ENCODE measurements at places on chromosomes 13 and 19. TPM values are rescaled to one million over a fixed set of nuclear protein-coding genes. Genes with fewer than 3 reads are reported as not detected.
A peak's percentile ranks its signal among the peaks of the same experiment; 100 is the strongest.

DNA sequence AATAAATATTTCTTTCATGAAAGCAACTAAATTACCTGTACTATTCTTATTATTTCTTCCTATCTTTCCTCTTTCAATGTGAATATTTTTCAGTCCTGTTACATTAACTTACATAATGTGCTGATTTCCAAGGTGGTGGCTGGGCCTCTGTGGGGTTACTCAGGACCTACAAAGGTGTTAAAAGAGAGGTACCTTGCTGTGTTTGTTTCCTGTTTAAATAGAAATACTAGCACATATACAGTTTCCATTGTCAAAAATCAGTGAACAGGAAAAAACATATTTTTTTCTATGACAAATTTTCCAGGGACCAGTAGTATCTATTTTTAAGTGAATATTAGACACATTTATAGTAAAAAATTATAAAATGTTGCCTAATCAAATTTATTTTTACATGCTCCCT lies 8.7 kb upstream of the PCDH9 start:
- no peaks in the 10 kb centered on the region for H3K4me1 ChIP-seq
- H3K27ac ChIP-seq, result no peak overlapping the region
- no peaks in the 10 kb centered on the region for H3K36me3 ChIP-seq
- DNase-seq, result no peak
- no peak overlapping the region for H3K4me3 ChIP-seq

GRCh38 chr13:99960663-99961311 lies 10.8 kb downstream of the ZIC5 start:
- no peaks in the 10 kb centered on the region for H3K36me3 ChIP-seq
- H3K27me3 ChIP-seq, result peaks cover 21% of the 10 kb centered on the region
- H3K27ac ChIP-seq, result no peak overlapping the region
- DNase-seq, result peak; percentile 23
- H3K4me3 ChIP-seq, result no peak overlapping the region
- H3K4me1 ChIP-seq, result peaks cover 31% of the 10 kb centered on the region

GRCh38 chr13:32600890-32601289 lies 14.6 kb downstream of the PDS5B start:
- peaks cover 6% of the 10 kb centered on the region for H3K36me3 ChIP-seq
- H3K4me1 ChIP-seq, result no peaks in the 10 kb centered on the region
- H3K27me3 ChIP-seq, result no peaks in the 10 kb centered on the region
- no peak overlapping the region for H3K4me3 ChIP-seq

DNA sequence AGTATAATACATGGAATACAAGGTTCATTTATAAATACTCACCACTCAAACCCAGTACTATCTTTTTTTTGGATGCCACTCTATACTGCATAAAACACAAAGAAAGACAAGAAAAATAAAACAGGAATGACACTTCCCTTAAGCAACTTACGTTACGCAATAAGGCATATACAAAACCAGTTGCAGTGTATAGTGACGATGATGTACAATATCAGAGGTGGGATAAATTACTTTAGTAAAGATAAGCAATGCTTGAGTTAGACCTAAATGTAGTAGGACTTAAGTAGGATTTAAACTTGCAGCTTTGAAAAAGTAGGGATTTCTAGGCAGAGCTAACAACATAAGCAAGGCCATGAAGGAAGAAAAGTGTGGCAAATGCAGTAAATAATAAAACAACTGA lies 374.9 kb downstream of the SPRY2 start:
- DNase-seq, result no peak
- no peaks in the 10 kb centered on the region for H3K36me3 ChIP-seq
- no peaks in the 10 kb centered on the region for H3K4me1 ChIP-seq
- no peak overlapping the region for H3K27ac ChIP-seq
- no peak overlapping the region for H3K4me3 ChIP-seq
- peaks cover 4% of the 10 kb centered on the region for H3K27me3 ChIP-seq

- DNase-seq, result no peak
- peaks cover 4% of the 10 kb centered on the region for H3K4me1 ChIP-seq
- H3K27ac ChIP-seq, result no peak overlapping the region
- peaks cover 7% of the 10 kb centered on the region for H3K36me3 ChIP-seq
- peaks cover 3% of the 10 kb centered on the region for H3K27me3 ChIP-seq
- H3K4me3 ChIP-seq, result no peak overlapping the region
These were observed 12.4 kb downstream of the CHAF1A start for GRCh38 chr19:4414800-4415321.

The FCAR gene
- not detected for total RNA-seq

DNA sequence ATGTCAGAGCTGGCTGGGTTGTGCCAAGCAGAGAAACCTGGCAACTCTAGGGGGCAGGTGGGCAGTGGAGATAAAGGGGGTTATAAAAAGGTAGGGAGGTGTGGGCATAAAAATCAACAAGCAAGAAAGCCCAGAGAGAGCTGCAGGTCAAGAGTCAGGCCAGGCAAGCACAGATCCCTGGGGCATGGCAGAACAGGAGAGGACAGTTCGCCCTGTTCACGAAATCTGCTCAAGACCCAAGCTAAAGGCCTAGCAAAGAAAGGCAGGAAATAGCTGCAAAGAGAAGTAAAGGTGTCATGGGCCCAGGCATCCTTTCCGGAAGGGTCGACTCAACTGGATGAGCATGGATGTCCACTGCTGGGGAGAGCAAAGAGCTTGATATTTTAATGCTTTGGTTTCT lies 3.4 kb downstream of the MBNL2 start:
- peak overlapping the region; percentile 98 for H3K4me3 ChIP-seq
- peak overlapping the region; percentile 99 for H3K27ac ChIP-seq
- H3K4me1 ChIP-seq, result peaks cover 65% of the 10 kb centered on the region
- H3K36me3 ChIP-seq, result peaks cover 42% of the 10 kb centered on the region

DNA sequence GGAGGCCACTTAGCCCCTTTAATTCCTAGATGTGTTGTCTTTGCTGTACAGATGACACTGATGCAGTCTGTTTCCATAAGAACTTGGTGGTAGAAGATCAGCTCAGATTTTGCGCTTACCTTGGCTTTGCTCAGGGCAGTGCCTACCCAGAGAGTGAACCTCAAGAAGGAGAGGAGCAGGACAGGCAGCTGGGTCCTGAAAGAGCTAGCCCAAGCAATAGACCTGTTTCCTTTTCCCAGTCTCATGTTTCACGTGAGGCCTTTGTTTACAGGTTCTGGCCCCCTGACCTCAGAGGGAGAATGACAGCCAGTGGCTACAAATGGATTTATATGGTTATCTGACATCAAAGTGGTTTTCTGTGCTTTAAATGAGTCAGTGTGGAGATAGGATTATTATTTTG lies 40.1 kb downstream of the METTL21C start:
- H3K36me3 ChIP-seq, result peaks cover 19% of the 10 kb centered on the region
- peak; percentile 10 for DNase-seq
- no peak overlapping the region for H3K4me3 ChIP-seq

DNA sequence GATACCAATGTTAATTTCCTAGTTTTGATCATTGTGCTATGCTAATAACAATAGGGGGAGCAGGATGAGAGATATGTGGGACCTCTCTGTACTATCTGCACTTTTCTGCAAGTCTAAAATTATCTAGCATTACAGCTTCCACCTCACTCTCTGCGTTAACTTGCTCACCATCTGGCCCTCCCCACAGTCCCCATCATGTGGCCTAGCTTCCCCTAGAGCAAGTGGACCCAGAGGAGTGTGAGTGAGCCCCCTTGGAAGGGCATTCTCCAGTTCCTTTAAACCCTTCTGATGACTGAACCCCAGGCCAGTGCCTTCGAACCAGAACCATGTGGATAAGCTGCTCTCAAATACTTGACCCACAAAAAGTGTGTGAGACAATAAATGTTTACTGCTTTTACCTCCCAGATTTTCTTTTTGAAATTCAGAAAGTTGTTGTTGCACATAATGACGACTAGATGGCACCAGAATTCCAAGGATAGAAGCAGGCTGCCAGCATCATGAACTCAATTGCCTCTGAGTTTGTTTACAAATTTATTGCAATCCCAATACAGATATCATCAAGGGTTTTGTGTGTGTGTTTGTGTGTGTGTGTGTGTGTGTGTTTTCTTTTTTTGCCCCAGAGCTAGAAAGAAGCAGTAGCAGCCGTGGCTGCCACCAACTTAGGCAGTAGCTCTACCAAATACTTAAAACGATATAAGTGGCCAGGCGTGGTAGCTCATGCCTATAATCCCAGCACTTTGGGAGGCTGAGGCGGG lies 49.0 kb upstream of the ZNF780A start:
- peaks cover 6% of the 10 kb centered on the region for H3K4me1 ChIP-seq
- H3K27me3 ChIP-seq, result no peaks in the 10 kb centered on the region
- no peak overlapping the region for H3K4me3 ChIP-seq
- DNase-seq, result no peak
- H3K36me3 ChIP-seq, result no peaks in the 10 kb centered on the region
- H3K27ac ChIP-seq, result no peak overlapping the region
